ENCODE measurements at places on chromosomes 6 and 20.

- no peak for DNase-seq
These were observed 138.4 kb upstream of the TNFAIP3 start for GRCh38 chr6:137728386-137729349.

- DNase-seq, result no peak
These were observed 22.4 kb upstream of the UST start for GRCh38 chr6:148724428-148724827.

DNA sequence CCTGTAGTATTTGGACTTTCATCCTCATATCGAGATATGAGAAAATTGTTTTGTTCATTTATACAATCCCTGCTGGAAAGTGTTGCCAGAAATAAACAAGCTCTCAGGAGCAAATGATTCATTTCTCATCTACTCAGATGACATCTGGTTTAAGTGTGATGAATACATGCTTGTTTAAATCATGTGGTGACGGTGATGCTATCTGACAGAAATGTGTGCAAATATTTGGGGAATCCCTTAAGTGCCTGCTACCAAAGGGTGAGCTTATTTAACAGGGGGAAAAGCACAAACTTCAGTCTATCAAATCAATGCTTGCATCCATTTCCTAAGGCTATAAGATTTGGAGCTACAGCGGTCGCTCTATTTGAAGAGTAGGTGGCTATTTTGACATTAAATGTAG lies 368.3 kb upstream of the SASH1 start:
- no peak for DNase-seq

DNA sequence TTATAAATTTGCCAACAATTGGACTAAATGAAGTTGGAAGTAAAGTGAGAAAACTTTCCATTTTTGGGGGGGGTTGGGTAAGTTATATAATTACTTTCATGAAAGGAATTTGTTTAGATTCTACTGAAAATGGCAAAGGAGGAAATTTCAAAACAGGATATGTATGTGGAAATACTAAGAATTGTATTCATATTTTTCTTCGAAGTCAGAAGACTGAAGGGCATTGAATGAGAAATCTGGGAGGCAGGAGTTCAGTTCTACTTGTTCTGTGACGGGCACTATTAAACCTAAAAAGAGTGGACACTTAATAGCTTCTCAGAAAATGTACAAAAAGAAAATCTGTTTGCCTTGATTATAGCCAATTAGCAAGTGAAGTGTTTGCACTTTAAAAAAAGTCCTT lies 114.7 kb downstream of the PRIM2 start:
- no peak for DNase-seq

GRCh38 chr6:109449064-109449794 lies 6.3 kb downstream of the MICAL1 start:
- DNase-seq, result no peak

GRCh38 chr6:32057966-32058365 lies 19.8 kb downstream of the CYP21A2 start:
- no peak for DNase-seq
